OCI-M1 (cell line): ENCODE measurements at places on chromosomes 16 and 17.
A peak's percentile ranks its signal among the peaks of the same experiment; 100 is the strongest.

- peak; percentile 95 for DNase-seq
These were observed 6.0 kb upstream of the RNF213 start for GRCh38 chr17:80254396-80255251.

DNA sequence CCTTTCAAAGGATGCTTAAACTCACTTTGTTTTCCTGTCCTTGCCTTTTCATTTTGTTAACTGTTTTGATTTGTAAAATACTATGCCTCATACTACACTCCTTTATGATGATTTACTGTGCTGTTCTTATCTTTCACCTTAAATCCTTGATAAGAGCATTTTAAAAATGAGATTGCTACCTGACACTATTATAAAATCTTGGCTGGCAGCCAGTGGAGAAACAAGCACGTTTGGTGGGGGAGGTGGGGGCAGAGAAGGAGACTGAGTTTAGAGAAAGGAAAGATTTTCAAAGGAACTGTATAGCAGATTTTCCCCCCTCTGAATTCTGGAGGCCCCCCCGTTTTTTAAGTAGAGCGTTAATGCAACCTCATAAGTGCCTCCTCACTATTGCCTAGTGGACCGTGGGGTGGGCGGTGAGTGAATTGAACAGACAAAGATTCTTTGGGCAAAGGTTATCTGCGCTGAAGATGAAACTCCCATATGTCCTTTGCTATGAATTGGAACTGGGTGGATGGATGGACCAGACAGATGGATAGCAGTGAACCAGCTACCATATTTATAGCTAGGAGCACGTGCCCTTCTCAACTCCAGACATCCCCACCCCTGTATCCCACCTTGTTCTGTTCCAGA is 200.2 kb downstream of the CCDC182 start:
- DNase-seq, result no peak

DNA sequence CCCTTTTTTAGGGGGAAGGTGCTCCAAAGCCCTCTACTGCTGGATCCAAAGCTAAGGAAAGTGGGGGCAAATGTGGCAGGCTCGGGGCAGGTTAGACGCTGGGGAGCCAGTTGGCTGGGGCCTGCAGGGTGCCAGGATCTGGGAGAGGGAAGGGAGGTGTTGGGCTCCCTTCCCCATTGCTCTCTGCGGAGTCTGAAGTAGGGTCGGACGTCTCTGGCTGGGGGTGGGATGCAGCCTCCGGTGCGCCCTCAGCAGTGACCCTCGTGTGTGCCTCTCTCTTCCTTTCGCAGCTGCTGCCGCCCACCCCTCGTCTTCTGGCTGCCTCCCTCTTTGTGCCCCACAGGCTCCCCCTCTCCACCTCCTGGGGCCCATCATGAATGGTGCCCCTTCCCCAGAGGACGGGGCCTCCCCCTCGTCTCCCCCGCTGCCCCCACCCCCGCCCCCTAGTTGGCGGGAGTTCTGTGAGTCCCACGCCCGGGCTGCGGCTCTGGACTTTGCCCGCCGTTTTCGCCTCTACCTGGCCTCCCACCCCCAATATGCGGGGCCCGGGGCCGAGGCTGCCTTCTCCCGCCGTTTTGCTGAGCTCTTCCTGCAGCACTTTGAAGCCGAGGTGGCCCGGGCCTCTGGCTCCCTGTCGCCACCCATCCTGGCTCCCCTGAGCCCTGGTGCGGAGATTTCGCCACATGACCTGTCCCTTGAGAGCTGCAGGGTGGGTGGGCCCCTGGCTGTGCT is 2.2 kb downstream of the SH2B1 start:
- no peak for DNase-seq

GRCh38 chr16:80751167-80751566 is 53.2 kb downstream of the CDYL2 start:
- no peak for DNase-seq

- DNase-seq, result no peak
These were observed 296.0 kb downstream of the CEP112 start for GRCh38 chr17:65895969-65896368.

DNA sequence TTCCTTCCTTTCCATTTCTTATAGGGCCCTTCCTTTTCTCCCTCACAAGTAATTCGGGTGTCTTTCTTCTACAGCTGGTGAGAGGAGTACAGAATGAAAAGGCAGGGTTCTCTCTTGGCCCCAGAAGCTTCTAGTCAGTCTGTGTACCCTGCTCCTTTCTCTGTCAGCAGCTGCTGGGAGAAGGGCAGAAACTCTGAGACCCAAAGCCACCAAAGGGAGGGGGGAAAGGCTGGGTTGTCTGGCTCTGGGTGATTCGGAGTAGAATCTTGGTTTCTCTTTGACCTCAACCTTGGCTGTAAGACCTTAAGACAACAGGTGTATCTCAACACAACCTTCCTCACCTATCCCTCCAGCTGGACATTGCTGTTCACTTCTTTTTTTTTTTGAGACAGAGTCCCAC is 3.3 kb upstream of the NR1D1 start:
- no peak for DNase-seq

DNA sequence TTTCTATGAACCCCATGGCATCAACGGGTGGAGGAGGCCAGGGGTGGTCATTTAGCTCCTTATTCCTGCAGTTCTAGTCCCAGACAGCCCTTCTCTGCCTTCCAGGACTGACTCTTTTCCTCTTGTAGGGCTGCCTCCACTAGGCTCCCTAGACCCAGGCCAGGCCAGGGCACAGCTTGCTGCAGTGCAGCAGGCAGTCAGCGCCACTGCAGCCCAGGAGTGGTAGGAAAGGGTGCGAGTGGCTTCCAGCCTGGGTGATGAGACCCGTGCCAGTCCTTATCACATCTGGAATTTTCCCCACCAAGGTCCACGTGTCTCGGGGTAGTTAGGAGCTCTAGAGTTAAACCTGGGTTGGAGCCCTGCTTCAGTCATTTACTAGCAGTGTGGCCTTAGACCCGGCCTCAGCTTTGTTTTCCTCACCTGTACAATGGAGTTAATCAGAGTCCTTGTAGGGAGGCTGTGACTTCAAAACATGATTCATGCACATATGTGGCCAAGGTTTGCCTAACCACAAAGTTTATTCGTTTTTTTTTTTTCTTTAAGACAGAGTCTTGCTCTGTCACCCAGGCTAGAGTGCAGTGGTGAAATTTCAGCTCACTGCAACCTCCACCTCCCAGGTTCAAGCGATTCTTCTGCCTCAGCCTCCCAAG is 4.7 kb downstream of the SLC5A11 start:
- no peak for DNase-seq

DNA sequence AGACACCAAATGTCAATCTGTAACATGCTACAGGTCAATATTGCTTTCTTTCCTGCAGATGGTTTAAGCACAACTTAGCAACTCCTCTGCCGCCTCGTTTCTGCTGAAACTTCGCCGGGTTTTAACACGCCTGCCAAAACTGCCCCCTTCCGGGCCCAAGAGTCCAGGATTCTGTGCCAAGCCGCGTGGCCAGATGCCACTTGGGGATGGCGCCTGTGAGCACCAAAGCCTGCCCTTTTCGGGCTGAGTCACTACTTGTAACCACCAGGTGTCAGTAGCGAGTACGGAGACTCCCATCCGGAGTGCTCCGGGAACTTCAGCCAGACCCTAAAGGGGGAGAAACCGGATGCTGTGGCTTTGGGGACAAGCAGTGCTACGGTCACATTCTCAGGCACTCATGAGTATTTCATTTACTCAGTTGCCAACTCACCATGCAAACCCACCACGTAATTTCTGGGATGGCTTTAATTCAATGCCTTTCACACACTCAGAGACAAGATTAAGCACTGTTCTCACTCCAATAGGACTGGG is 7.8 kb downstream of the PMP22 start:
- peak; percentile 86 for DNase-seq

DNA sequence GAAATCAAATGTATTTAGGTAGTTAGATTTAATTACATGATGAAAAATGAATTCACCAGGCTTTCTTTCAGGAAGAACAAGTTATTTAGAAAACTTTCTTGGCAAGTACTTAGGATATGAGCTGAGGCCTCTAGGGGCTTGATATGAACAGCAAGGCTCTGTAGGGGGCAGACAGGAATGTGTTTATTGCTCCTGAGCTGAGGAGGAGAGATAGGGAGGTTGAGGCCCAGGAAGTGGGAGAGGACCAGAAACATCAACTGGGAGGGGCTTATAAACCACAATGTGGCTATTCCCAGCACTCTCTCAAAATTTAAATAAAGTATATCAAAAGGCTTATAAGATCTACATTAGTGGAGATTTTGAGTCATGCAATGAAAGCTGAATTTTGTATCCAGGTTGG is 154.0 kb upstream of the MAF start:
- no peak for DNase-seq

GRCh38 chr17:77778636-77779489 is 179.6 kb upstream of the TNRC6C start:
- DNase-seq, result no peak
